ENCODE measurements at places on chromosomes 4 and X. TPM values are rescaled to one million over a fixed set of nuclear protein-coding genes. Genes with fewer than 3 reads are reported as not detected.

The VMA21 gene
- total RNA-seq: 56.1 TPM

The PABPC5 gene
- not detected for total RNA-seq

The SLC4A4 gene
- 0.87 TPM for total RNA-seq

The C1GALT1C1 gene
- 10.2 TPM for total RNA-seq

The PTCHD1 gene
- not detected for total RNA-seq

- peak; percentile 92 for DNase-seq
Observed at GRCh38 chr4:15400981-15401671, 26.7 kb upstream of the C1QTNF7 start.

DNA sequence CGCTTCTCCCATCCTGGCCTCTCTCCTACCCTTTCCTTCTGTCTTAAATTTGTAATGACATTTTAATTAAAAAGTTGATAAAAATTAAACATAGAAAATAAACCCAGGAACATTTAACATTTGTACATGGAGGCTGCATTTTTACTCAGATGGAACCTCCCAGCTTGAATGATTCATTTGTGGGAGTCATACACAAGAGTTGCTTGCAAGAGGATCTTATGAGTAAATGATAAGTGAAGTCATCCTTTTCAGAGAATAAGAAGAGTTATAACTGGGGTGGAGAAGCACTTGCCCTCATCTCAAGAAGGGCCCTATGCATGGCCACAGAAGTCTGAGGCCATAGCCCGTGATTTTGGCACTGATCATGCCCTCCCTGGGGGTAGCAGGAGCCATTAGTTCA lies 482.9 kb upstream of the BOD1L1 start:
- DNase-seq: no peak

- DNase-seq: no peak
Observed at GRCh38 chr4:122744229-122744628, 11.7 kb downstream of the BBS12 start.

DNA sequence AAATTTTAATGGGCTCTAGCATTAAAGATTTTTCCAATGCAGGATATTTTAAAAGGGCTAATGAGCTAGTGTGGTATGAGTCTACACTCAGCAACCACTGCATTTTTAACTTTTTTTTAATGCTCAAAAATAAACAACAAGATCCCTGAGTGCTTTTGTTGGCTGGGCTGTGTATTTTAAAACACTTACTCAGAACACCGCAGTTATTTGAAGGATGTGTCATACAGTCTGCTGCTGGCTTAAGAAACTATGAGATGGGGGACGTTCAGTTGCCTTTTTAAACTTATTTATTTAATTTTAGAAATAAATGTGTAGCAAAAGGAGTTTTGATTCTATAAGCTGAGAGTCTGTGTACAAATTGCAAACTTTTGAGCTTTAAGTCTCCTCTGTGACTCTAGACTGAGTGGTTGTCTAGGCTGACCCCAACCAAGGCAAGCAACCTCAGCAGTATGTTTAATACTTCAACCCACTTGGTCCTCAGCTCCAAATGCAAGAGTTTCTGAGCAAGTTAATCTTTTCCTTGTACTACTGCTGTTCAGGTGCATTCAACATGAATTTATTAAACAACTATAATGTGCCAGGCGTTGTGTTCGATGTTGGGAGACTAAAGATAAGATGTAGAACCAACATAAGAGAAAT lies 278.6 kb upstream of the DIPK2B start:
- no peak for DNase-seq

DNA sequence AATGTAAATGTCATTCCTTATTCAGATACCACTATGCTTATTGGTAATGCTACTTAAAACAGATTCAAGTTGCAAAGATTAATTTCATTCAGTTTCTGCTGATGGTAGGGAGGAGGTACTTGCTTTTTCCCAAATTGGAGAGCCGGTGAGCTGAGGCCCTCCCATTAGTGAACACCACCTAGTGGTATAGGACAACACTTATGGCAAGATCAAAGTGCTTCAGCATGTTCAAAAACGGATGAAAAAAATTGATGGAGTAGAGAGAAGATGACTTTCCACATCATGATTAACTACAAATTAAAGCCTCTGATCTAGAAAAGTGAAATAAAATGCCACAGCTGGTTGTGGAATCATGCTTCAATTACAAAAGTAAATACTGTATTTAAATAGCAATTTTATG lies 112.9 kb downstream of the MBNL3 start:
- peak; percentile 15 for DNase-seq

DNA sequence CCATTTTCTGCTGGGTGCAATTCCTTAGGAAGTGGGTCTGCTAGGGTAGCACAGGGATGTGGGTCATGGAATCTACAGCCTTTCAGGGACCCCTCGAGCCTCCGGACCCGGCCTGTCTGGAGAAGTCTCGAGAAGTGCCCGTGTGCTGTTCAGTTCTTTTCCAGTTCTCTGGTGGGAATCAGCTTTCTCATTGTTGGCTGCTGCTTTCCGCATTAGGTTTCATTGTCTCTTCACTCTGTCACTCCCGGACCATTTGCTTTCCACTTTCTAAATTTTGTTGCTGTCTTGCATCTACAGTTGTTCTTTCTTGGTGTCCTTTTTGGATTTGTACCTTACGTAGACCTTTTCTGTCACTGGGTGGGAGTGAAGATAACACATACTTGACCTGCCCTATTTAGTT lies 6.1 kb downstream of the RAB9A start:
- no peak for DNase-seq

DNA sequence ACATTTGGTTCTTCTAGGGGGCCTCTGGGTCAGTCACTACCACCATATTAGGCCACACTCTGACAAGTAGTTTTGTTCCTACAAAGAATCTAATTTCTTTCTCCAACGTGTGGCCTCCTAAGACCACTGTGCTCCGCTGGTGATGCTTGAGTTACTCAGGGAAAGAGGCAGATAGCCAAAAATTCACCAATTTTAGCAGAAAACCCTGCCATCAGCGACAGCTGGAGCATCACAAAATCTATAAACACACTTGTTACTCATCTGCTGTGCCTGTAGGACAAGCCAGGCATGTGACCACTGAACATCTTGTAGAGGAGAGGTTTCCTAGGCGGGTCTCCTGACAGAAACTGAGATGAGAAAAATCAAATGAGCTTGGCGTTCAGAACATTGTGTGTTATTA lies 105.4 kb downstream of the SYNPO2 start:
- DNase-seq: no peak

GRCh38 chr4:100986360-100986868 lies 360.9 kb downstream of the PPP3CA start:
- DNase-seq: no peak

DNA sequence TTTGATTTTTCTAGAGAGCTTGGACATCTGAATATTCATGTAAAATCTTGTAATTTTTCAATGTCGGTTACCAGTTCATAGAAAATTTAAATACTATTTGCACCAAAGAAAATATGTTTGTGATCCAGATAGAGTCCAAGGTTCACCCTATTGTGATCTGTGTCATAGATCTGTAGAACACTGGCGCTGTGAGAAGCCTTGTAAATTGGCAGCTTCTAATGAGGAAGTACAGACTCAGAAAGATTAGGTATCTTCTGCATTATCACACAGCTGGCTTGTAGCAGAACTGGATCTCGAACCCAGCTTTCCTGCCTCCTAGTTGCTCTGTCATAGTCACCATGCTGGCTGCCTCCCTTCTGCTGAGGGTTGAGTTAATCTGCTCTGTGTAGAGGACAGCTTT lies 106.5 kb upstream of the PAK3 start:
- DNase-seq: no peak

GRCh38 chrX:98203800-98204199 lies 1320.1 kb downstream of the RPA4 start:
- no peak for DNase-seq

DNA sequence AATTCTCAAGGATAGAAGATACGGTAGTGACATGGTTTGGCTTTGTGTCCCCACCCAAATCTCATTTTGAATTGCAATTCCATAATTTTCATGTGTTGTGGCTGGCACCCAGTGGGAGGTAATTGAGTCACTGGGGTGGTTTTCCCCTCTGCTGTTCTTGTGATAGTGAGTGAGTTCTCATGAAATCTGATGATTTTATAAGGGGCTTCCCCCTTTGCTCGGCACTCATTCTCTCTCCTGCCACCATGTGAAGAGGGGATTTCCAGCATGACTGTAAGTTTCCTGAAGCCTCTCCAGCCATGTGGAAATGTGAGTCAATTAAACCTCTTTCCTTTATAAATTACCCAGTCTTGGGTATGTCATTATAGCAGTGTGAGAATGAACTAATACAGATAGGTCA lies 8.5 kb upstream of the SPANXN4 start:
- DNase-seq: no peak

DNA sequence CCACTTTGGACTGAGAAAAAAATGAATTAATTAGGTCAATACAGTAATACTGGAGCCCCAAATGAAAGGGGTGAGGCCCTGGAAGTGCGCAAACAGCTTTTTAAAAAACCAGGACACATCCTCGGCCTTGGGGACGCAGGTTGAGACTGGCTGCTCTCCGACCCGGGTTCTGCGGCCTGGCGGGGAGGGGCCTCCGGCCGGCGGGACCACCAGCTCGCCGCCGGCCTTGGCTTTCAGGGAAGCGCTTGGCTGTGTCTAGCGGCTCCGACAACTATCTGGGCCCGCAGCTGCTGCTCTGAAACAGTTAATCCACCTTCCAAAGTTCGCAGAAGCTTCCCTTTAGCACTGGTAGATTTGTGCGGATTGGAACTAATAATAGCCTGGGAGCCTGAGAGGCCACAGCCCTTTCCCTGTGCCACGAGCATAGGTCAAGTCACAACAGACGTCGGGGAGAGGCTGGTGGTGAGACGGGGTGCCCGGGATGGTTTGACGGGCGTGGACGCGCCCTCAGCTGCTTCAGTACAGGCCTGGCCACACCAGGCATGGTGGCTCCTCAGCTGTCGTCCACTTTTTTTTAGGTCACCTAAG lies 1.1 kb upstream of the SEL1L3 start:
- DNase-seq: no peak

DNA sequence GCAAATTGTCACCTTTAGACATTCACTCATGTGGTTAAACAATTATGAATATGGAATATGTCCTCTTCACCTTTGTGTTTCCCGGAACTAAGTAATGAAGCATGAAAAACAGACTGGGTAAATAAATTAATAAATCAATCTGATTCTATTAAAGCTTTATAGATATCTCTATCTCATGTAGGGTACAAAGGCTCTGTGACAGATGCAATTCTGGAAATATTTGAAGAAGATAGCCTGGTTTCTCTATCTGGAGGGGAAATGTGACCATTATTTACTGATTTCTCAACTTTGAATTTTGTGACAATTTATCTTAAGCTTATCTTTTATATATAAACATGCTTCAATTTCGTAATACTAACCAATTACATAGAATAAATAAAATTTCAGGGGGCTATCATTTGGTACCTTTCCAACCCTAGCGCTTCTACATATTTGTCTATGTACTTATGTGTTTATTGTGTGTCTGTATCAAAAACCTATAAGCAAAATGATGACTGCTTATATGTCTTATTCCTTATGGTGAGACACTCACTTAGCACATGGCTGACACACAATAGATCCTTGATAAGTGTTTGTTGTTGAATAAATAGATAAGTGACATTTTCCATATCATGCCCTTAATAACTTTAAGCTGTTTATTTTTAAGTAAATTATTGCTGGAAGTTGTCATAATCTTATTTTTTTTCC lies 9.9 kb downstream of the CTSO start:
- DNase-seq: no peak

DNA sequence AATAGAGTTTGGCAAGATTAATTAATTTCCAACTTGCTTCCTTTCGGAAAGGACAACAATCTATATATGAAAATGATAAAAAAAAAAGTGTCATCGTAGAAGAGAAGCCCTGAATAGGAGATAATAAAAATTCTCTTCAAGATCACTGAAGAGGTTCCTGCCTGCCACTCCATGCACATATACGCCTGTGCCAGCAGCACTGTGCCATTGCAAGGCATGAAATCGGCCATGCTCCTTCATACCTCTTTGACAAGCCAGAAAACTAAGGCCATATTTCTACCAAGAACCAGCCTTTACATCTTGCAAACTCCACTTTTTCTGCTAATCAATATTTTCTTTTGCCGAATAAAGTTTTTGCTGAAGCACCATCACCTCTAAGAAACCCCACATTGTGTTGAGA lies 365.5 kb downstream of the CXXC4 start:
- DNase-seq: no peak

DNA sequence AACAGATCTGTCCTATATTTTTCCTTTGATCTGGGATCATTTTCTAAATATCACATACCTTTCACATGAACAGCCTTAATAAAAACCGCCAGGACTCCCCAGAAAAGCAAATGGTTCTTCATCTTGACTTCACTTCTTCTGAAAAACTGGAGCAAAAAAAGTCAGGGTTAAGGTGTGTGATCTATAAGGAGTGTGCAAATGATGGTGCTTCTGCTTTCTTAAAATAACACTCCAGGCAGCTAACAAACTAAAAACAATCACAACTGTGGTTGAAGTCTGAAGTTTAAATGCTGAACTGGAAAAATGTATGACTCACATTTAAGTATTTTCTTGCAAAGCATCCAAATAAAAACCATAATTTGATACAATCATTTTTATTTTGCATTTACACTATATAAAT lies at the start of gene JCHAIN:
JCHAIN (minus strand) TSS at position 140 of the 400 bp plus-strand sequence; CDS start at position 122, 18 bp downstream.
- no peak for DNase-seq

GRCh38 chr4:160947653-160948052 lies 1216.1 kb downstream of the FSTL5 start:
- no peak for DNase-seq

- no peak for DNase-seq
Observed at GRCh38 chr4:69056921-69057550, 39.2 kb upstream of the UGT2B7 start.

DNA sequence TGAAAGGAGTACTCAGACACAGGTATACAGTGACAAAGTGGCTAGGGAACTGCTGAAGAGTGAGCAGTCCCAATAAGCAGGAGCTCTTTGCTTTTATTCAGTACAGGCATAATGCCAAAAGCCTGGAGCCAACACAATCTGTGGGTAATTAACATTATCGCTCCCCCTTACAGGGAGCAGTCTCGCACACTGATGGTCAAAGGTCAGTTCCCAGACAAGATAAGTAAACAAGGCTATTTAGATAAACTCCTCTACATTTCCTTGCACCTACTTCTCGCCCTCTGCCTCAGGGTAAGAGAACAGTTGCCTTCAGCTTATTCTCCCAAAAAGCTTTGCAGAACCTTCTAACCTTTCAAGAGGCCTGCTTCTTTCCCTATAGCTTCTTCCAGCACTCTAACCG lies 73.9 kb upstream of the TAF9B start:
- no peak for DNase-seq
